Ascending aorta (tissue), 2 donors: ENCODE measurements at places on chromosomes 6 and 20. TPM values are rescaled to one million over a fixed set of nuclear protein-coding genes. Genes with fewer than 3 reads are reported as not detected.

- H3K27ac ChIP-seq: no peak overlapping the region
- no peaks in the 10 kb centered on the region for H3K36me3 ChIP-seq
- no peaks in the 10 kb centered on the region for H3K27me3 ChIP-seq
- H3K4me3 ChIP-seq: no peak overlapping the region
- DNase-seq: no peak
These were observed 493.8 kb downstream of the NKAIN2 start for GRCh38 chr6:124297507-124297906.

GRCh38 chr20:15310361-15310760 is 972.9 kb upstream of the FLRT3 start:
- no peak overlapping the region for H3K4me3 ChIP-seq
- DNase-seq: no peak
- H3K4me1 ChIP-seq: no peaks in the 10 kb centered on the region
- H3K27ac ChIP-seq: no peak overlapping the region
- H3K27me3 ChIP-seq: no peaks in the 10 kb centered on the region

DNA sequence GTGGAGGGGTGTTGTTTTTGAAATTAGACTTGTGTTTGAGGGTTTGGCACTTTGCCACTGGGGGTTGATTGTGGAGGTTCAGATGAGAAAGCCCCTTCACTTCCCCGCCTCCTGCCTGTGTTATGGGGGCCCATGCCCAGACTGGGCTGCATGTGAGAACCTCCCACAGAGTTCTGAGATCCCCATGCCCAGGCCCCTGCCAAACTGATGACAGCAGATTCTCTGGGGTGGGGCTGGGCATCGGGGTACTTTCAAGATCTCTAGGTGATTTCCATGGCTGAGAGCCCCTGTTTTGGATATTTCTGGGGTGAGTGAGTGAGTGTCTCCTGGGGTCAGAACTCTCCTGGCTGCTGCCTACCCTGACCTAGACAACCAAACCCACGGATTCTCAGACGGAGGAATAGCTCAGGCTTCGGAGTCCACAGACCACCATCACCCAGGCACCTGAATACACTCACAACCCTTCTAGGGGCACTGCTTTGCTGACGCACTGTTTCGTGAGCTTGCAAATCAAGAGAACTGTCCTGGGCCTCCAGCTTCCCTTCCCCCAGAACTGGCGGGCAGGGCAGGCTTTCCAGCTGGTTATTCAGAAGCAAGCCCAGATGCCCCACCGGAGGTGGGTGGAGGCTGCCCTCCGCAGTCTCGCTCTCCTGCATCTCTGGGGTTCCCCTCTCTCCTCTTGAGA is 6.3 kb downstream of the BCAS1 start:
- no peaks in the 10 kb centered on the region for H3K36me3 ChIP-seq
- no peak overlapping the region for H3K27ac ChIP-seq
- H3K4me3 ChIP-seq: no peak overlapping the region
- no peaks in the 10 kb centered on the region for H3K27me3 ChIP-seq
- no peak for DNase-seq

- peaks cover 17% of the 10 kb centered on the region for H3K4me1 ChIP-seq
- H3K4me3 ChIP-seq: no peak overlapping the region
- no peaks in the 10 kb centered on the region for H3K27me3 ChIP-seq
- H3K27ac ChIP-seq: no peak overlapping the region
- no peaks in the 10 kb centered on the region for H3K36me3 ChIP-seq
These were observed 327.3 kb downstream of the HDGFL1 start for GRCh38 chr6:22896696-22897095.

DNA sequence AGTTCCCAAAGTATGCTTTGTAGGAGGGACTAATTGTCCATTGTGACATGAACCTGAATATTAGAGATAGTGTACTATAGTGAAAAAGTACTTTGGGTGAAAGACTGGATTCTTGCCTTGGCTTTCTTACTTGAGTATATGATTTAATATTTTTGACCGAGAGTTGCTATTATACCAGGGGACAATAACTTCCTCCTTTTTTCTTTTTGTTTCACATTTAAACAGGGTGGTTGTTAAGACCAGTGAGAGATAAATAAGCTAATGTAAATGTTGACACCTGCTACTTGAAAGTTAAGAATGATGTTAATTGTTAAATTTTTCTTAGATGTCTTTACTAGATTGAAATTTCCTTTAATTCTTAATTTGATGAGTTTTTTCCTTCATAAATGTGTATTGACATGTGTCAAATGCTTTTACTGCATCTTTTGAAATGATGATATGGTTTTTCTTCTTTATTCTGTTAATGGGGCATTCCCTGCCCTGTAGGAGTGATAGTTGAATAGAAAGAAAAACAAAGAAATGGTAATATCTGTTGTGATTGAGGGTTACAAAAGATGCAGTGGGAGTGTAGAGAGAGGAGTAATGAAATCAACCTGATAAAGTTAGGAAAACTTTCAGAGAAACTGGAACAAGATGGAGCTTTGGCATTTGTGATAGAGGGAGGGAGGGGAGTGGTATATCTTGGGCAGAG is 48.4 kb downstream of the ZFAND3 start:
- H3K36me3 ChIP-seq: no peaks in the 10 kb centered on the region
- no peaks in the 10 kb centered on the region for H3K27me3 ChIP-seq
- no peaks in the 10 kb centered on the region for H3K4me1 ChIP-seq
- no peak for DNase-seq

SFT2D1 gene
- total RNA-seq: 77.7 TPM

VSX1 gene
- total RNA-seq: not detected

SIRPB2 gene
- total RNA-seq: 8.6 TPM
